ENCODE measurements at places on chromosomes 16 and 17.

- DNase-seq: no peak
Observed at GRCh38 chr17:3636908-3637373, 381 bp downstream of the CTNS start.

GRCh38 chr17:40303708-40304551 lies 5.0 kb upstream of the RARA start:
- no peak for DNase-seq

GRCh38 chr17:75814900-75815373 lies 29.3 kb downstream of the UNC13D start:
- no peak for DNase-seq

DNA sequence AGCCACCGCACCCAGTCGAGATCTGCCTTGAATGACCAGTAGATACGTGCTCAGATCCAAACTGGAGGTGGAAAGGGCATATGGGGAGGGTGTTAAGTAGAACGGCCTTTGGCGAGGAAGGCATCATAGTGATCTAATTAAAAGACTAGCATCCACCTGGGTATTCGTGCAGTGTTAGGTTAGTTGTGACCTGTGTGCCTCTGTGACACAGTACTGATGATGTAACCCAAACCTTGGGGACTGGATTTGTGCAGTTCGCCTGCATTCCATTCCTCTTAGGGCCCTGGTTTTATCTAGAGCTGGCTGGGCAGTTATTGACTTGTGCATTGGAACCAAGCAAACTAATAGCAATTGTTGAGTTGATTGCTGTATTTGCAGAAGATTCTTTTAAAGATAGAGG lies 47.9 kb downstream of the SNX29 start:
- no peak for DNase-seq

DNA sequence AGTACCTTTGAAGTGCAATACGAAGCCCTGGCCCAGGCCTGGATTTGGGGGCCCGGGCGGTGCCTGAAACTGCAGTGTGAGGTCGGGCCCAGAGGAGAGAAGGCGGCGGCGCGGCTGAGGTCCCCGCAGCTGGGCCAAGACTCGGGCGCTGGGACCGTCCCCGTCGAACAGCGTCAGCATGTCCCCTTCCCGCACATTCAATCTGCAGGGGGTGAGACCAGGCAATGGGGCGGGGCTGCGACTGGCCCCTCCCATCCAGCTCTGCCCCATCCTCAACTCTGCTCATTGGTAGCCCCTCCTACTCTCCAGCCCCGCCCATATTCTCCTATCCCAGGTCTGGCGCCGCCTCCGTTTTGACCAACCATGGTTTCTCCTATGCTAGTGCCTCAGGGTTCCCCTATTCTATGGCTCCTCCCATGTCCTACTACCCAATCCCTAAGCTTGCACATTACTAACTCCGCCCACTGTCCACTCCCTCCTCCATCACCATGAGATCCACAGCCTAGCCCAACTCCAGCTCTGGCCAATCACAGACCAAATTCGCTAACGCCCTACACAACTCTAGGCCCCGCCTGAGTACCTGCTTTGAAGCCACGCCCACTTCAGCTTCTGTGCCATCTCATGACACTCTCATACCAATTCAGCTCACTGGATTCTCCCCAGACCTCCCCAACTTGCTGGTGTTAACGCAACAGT lies 14.4 kb upstream of the CDIPT start:
- peak; percentile 56 for DNase-seq

DNA sequence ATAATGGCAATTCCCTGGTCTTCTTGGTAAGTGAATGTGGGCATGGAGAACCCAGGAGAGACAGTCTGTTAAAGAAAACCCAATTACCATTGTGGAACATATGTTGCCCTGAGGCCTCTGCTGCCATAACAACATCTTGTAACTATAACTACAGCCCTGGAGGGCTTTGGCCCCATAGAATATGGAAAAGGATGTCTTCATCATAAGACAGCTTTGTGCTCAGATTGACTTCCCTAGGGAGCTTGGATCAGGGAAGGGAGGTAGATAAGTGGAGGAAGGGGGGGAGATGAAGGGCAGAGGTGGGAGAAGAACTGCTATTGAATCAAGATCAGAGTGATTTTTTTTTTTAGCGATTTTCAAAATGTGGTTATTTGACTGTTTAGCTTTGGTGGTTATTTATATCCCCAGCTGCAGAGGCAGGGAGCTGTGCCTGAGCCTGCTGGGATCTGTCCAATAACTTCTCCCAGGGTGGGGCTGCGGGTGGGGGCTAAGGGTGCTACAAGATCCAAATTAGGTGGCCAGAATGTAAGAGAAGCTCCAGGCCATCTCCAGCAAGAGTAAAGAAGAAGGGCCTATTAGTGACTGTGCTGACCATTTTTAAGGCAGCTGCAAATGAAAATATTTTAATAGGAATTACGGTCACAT lies 5.3 kb upstream of the KAT7 start:
- DNase-seq: no peak

DNA sequence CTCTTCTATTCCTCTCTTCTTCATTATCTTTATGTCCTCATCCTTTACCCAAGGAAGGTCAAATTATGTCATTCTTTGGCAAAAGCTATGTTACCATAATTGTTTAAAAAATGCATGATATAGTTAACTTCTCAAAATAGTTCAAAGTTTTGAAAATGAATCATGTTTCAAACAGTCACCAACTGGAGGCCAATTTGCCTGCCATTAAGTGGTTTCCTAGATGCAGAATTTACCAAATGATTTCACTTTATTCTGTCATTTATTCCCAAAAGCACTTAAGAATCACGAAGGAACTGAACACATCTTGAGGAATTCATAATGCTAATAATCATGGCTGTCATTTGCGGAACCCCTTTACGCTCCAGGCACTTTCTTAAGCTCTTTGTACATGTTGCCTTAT lies 190.9 kb upstream of the CDH11 start:
- DNase-seq: no peak

- DNase-seq: no peak
Observed at GRCh38 chr16:35399133-35399532, 1939.7 kb downstream of the TP53TG3F start.

DNA sequence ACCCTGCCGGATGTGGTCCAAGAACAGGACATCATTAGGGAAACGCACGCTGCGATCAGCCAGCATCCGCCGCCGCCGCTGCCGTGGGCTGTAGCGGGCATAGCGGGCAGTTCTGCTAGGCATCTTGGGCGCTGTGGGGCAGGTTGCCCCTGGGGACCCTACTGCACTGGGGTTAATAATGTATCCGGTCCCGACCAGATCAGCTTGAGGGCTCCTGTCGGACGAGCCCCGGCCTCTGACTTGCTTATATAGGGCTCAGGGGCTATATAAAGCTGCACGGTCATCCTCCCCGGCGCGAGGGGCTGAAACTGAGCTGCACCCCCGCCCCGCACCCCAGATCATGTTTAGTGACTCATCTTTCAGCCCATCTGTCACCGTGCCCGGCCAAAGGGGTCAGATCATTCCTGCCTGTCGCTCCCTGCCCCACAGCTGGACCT lies at the start of gene PPP1R27:
Gene PPP1R27 (minus strand): TSS at position 220 of the 437 bp plus-strand sequence. CDS start 97 bp downstream, at position 123.
- no peak for DNase-seq

DNA sequence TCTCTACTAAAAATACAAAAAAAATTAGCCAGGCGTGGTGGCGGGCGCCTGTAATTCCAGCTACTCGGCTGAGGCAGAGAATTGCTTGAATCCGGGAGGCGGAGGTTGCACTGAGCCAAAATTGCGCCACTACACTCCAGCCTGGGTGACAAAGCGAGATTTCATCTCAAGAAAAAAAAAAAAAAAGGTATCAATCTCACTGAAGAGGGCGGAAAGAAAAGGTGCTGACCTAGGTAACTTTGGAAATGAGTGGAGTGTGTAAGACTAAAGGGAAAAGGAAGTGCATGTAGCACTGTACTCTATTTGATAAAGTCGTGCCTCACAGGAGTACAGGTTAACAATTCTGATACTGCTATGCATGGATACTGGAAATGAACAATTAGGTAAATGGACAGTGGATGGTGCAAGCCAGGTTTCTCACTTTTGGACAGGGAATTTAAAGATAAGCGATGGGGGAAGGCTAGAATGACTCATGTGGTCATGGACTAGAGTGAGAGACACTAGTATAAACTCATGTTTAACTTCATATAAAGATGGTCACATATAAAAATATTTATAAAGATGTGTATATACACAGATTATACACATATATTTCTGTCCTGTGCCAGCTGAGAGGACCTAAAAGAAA lies 142.9 kb downstream of the CDK5R1 start:
- no peak for DNase-seq

- no peak for DNase-seq
Observed at GRCh38 chr16:30947859-30948666, 805 bp upstream of the ORAI3 start.
